ENCODE measurements at places on chromosomes 6 and 20.

GRCh38 chr20:31857861-31858759 is 12.2 kb downstream of the DUSP15 start:
- DNase-seq: no peak

- peak; percentile 35 for DNase-seq
These were observed 98.3 kb downstream of the AIG1 start for GRCh38 chr6:143159001-143159400.

DNA sequence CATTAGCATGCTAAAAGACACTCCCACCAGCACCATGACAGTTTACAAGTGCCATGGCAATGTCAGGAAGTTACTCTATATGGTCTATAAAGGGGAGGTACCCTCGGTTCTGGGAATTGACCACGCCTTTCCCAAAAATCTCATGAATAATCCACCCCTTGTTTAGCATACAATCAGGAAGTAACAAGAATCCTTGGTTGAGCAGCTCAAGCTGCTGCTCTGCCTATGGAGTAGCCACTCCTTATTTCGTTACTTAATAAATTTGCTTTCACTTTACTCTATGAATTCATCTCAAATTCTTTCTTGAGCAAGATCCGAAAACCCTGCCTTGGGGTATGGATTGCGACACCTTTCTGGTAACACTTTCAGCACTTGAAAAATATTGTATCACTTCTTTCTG is 243.0 kb downstream of the BMP2 start:
- DNase-seq: no peak

GRCh38 chr20:46588532-46589511 is 38.4 kb upstream of the OCSTAMP start:
- no peak for DNase-seq

GRCh38 chr6:20755631-20756030 is 221.4 kb downstream of the CDKAL1 start:
- DNase-seq: no peak

- no peak for DNase-seq
These were observed 33.5 kb downstream of the TPBG start for GRCh38 chr6:82396964-82397751.

DNA sequence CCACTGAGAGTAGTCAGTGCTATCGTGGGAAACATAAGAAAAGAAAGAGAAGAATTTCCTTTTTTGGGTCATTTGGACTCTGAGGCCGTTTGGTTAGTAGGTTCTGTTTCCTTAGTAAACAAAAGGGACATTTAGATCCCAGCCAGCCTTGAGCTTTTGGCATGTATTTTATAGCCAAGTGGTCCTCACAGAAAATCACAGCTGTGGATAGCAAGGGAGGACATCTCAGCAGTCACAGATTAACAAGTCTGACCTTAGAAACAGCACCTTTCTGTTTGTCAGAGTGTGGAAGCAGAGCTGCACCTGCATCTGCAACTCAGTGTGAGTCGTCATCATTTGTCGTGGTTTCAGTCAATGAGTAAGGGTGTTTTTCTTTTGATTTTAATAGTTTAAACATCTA is 40.5 kb downstream of the FAM120B start:
- no peak for DNase-seq

GRCh38 chr20:48025661-48026060 is 240.4 kb upstream of the SULF2 start:
- no peak for DNase-seq

GRCh38 chr20:23235173-23236027 is 115.2 kb upstream of the NXT1 start:
- peak; percentile 15 for DNase-seq

DNA sequence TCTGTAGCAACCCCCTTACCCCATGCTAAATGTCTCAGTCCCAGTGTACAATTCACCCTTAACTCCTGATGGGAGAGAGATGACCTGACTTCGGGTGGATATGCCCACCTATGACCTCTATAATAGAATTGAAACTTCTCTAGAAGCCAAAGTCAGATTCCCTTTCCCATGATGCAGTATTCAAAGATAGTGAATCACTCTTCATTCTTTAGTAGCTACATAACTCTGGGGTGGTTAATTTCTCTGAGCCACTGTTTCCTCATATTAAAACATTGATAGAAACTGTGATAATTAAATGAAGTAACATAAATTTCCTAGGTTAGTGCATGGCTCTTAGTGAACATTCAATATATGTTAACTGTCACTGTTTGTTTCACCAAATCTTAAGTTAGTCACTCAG is 500.4 kb downstream of the COL12A1 start:
- DNase-seq: no peak

DNA sequence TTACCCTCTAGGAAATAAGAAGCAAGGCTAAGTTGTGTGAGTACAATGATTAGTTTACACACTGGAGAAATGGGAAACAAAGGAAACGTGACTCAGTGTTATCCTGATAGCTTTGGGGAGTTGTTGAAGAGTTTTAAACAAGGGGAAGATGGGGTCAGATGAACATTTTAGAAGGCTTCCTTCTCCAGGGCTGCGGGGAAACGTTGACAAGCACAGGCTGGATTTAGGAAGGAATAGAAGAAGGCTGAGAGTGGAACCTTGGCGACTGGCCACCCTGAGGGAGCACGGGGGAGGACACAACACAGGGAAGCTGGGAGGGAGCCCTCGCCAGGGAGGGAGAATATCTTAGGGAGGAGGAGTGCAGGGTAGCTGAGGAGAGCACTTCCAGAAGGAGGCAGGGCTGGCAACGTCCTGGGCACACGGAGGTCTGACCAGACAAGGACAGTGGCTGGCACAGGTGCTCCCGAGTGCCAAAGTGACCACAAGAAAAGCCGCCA is 134.7 kb downstream of the AIG1 start:
- no peak for DNase-seq

DNA sequence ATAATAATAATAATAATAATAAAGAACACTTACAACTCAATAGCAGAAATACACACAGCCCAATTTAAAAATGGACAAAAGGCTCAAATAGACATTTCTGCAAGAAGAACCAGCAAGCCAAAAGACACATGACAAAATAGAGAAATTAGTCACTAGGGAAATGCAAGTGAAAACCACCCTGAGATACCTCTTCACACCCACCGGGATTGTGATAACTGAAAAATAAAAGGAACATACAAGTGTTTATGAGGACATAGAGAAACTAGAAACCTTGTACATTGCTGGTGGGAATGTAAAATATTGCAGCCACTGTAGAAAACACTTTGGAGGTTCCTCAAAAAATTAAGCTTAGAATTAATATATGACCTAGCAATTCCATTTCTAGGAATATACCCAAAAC is 59.2 kb downstream of the ZDHHC14 start:
- no peak for DNase-seq

- no peak for DNase-seq
These were observed 93.4 kb upstream of the MPC1 start for GRCh38 chr6:166476061-166476591.

DNA sequence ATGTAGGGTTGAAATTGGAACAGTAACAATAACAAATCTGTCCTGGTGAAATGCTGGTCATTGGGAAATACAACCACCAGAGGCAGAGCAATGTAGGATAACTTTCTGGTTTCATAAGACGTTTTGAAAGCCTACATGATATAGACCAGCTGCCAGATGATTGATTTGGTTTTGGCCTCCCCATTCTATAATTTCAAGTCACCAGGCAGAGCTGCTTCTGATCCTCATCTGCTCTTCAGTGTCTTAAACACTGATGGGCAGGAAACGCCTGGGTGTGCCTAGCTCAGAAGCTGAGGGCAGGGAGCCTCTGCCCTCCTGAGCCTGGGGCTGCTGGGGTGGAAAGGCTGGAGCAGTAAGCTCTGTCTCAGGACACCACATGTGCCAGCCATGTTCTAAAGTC is 24.5 kb downstream of the DHX35 start:
- no peak for DNase-seq

- no peak for DNase-seq
These were observed 10.5 kb upstream of the CCR6 start for GRCh38 chr6:167112421-167112820.

- no peak for DNase-seq
These were observed 9.7 kb upstream of the HMGA1 start for GRCh38 chr6:34226731-34227586.
